ENCODE measurements at places on chromosomes 16 and 17. TPM values are rescaled to one million over a fixed set of nuclear protein-coding genes. Genes with fewer than 3 reads are reported as not detected.

GRCh38 chr17:77274096-77274845 lies 133.5 kb downstream of the SEC14L1 start:
- DNase-seq, result no peak

CHAD gene
- 0.68 TPM for polyA plus RNA-seq

GRCh38 chr16:8885674-8886592 lies 3.8 kb downstream of the LITAFD start:
- DNase-seq, result no peak

- no peak for DNase-seq
These were observed 96.9 kb downstream of the C16orf78 start for GRCh38 chr16:49470513-49470991.

FBXL16 gene
- polyA plus RNA-seq, result 1.7 TPM

TMEM132E gene
- polyA plus RNA-seq, result 3.5 TPM

THRA gene
- 58.5 TPM for polyA plus RNA-seq

DNA sequence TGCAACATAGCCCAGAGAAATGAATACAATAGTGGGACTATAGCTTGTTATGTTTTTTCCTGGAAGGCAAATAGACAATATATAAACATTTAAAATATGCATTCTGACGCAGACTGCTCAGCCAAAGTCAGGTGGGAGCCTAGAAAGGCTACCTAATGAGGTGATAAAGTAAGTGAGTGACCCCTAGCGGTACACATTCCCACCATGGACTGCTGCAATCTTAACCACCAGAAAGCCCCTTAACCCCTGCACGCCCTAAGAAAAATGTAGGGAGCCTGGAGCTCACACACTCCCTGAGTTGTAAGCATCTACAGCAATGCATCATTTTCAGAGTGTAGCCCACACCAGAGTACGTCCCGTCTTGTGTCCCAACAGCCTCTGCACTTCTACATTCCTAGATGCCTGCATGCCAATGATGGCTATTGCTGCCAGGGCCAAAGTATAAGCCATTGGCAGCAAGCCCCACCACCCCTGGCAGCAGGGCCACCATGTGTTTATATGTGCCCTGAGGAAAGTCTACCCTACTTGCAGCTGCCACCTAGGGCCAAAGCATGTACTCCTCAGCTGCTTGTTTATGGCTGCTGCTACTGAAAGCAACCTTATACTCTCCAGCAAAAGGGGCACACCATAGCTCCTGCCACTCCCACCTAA lies 127.6 kb downstream of the KIF2B start:
- DNase-seq, result no peak

Data from left renal cortex interstitium (tissue), 4 donors.